ENCODE measurements at places on chromosomes 12 and 14.

GRCh38 chr12:80068173-80068572, 31.2 kb upstream of the OTOGL start:
- no peak for DNase-seq

- DNase-seq: no peak
Observed at GRCh38 chr14:47658041-47658440, 17.4 kb downstream of the MDGA2 start.

DNA sequence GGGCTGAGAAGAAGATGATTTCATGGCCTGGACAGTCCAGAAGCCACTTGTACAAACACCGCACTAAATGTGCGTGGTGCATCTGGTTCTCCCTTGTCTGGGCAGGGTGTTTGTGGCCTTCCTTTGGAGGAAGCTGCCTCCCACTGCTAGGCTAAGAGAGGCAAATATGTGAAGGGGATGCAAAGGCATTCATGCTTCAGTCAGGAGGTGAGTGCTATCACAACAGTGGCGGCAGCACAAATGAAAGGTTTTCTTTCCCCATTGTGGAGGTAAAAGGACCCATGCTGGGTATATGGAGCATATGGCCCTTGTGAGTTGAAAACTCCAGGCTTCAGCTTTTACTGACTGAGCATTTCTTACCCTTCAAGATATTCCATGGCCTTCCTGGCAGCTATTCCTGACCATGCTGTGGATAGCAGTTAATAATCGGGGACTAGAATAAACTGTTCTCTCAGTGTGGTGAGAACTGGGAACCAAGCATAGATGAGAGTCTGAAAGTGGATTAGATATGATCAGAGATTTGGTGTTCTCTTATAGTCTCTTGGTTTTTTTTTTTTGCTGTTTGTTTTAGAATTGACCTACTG, 69.9 kb downstream of the MYRFL start:
- DNase-seq: no peak

DNA sequence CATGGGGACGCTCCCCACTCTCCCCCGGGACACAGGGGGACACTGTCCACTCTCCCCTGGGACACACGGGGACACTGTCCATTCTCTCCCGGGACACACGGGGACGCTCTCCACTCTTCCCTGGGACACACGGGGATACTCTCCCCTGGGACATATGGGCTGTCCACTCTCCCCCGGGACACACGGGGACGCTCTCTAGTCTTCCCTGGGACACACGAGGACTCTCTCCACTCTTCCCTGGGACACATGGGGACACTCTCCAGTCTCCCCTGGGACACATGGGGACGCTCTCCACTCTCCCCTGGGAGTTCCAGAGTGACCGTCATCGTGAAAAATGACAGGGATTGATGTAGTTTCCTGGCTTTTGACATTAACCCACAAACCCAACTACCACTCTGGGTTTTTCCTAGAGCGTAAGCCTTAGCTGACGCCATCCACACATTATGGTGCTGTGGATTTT, 3.0 kb upstream of the P2RX2 start:
- DNase-seq: no peak

DNA sequence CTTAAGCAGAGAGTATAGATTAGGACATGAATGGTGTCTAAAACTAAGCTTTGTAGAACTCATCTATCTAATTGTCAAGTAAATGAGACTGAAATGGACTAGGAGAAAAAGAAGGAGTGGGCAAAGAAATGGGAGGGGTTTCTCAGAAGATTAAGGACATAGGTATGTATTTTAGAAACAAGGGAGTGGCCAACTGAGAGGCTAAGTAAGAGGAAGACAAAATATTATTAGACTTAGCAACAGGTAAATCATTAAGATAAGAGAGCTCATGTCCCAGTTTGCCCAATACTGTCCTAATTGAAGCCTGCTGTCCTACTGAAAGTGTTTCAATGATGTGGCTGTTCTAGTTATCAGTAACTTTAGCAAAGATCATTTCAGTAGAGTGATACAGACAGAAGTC, 171.4 kb downstream of the KITLG start:
- no peak for DNase-seq

GRCh38 chr12:110606253-110606611, 7.7 kb upstream of the TCTN1 start:
- DNase-seq: no peak

- DNase-seq: no peak
Observed at GRCh38 chr12:66329941-66330340, 27.6 kb downstream of the HELB start.

DNA sequence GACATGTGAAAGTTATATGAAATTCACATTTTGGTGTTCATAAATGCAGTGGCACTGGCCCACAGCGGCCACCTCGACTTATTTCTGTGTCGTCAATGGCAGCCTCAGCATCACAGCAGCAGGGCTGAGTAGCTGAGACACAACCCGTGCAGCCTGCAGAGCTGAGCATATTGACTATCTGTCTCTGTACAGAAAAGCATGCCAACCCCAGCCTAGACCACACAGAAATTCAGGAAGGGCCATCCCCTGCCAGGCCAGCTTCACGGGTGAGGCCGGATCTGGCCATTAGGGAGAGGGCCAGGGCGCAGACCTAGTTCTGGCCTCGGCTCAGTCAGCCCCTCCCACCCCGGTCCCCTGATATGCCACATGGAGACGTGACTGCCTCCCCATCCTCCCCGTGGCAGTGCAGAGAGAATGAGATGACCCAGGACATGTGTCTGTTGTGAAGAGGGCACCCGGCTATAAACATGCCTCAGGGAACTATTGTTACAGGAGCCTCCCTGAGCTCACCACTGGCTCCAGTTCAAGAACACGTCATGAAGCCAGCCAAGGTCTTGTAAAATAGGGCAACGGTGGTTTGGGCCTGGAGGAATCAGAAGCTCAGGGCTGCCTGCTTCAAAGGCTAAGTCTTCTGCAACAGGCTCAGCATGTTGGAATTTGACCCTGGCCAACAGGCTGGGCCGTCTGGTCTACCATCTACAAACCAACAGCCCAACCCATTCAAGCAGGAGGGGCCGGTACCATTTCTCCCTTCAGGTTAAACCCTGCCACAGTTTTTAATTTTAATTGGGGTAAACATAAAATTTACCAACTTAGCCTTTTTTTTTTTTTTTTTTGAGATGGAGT, 25.5 kb downstream of the SCARB1 start:
- DNase-seq: no peak

DNA sequence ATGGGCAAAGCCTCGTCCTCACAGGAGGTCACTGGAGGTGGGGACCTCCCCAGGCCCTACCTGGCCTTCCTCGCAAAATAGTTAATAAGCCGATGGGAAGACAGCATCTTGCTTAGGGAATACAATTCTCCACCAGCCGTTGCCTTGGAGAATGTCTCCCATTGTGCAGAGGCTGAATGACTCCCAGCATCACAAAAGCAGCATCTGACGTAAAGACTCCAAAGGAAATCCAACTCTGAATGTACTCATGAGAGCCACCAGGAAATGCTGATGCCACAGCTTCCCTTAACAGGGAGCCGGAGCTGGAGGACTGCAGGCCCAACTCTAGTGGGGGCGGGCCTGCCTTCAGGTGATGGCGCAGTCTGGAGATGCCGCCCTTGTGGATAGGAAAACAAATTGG, 15.5 kb downstream of the CCDC63 start:
- no peak for DNase-seq

GRCh38 chr14:105299654-105300541, 903 bp downstream of the BRF1 start:
- DNase-seq: peak; percentile 20

- DNase-seq: no peak
Observed at GRCh38 chr12:122684297-122684813, 18.8 kb downstream of the HCAR2 start.

GRCh38 chr12:53974084-53975063, at the start of gene HOTAIR:
Gene HOTAIR (minus strand): TSS chr12:53974954.
- no peak for DNase-seq

DNA sequence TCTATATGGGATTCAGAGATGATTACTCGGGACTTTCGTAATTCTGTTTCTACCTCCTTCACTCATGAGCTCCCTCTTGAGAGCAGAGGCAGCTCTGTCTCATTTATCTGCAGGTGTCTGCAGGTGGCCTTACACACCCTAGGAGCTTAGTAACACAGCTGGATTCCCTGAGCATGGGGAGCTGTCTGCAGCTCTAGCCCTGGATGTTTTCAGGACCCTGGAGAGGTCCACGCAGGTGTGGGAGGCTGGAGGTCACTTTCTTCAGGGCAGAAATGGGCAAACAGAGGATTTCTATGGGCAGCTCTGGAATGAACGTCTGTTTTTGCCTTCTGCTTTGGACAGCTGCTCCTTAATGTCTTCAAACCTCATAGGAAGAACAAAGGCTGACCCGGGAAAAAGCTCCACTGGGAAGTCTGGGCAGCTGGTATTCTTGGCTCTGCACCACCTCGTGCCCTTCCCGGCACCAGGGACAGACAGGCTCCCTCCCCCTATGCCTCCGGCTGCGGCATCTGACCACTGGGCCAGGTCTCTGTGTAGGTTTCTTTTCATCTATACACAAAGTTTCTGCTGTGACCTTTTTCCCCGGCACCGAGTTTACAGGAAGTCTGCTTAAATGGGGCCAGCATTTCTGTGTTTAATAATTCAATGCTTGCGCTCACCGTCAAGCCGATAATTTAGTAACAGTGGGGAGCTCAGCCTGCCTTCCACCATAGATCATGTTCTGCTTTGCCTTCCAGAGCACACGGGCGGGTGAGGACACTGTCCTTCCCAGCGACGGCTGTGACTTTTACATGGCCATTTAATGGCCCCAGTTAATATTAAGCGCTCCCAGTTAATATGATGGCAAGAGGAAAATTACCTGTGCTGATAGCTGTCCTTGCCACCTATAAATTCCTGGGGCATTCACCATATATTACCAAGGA, 320.2 kb upstream of the SFSWAP start:
- DNase-seq: no peak

DNA sequence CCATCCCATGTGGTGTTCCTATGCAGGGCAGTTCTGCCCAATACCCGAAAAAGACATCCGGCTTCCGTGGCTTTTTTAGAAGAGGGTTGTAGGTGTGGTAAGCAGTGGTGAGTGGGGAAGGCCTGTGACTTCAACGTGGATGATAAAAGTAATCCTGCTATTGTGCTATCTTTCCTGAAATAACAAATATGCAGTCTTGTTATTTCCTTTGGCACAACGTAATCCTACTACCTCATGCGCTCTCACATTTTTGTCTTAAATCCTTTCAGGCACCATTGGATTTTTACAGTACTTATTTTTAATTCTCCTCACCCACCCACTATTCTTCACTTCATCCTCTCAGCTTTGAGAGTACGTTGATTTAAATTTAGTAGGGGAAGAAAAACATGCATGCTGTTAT, 96.8 kb downstream of the IPO8 start:
- DNase-seq: no peak

DNA sequence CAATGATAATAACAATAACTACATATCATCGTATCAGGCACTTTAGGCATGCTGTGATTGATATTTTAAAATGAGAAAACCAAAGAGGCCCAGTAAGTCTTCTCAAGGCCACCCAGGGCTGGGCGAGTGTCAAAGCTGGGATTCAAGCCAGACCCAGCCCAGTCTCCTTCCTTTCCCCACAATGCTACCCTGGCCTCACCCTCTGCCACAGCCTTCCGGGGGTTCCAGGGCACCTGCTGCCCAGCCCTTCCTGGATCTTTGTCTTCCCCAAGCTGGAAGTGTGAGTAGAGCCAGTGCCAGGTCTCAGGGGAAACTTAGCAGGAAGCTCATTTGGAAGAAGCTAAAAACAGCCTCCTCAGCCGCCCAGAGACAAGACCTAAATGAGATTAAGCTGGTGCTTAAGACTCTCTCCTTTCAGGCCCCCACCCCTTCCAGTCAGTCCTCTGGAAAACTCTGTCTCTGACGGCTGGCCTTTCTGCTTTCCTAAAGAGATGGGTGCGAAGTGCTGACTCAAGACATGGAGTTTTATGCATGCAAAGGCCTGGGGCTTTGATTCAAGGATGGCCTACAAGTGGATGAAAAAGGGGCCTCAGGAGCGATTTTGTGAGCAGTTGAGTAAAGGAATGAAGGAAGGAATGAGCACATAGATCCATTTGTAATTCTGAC, 184.2 kb downstream of the KCNA5 start:
- DNase-seq: no peak

GRCh38 chr12:6047249-6048237, 76.9 kb downstream of the VWF start:
- DNase-seq: no peak

GRCh38 chr14:103101963-103102688, 7.6 kb downstream of the EXOC3L4 start:
- DNase-seq: no peak

- DNase-seq: peak; percentile 41
Observed at GRCh38 chr12:132506328-132507160, 16.6 kb downstream of the FBRSL1 start.

DNA sequence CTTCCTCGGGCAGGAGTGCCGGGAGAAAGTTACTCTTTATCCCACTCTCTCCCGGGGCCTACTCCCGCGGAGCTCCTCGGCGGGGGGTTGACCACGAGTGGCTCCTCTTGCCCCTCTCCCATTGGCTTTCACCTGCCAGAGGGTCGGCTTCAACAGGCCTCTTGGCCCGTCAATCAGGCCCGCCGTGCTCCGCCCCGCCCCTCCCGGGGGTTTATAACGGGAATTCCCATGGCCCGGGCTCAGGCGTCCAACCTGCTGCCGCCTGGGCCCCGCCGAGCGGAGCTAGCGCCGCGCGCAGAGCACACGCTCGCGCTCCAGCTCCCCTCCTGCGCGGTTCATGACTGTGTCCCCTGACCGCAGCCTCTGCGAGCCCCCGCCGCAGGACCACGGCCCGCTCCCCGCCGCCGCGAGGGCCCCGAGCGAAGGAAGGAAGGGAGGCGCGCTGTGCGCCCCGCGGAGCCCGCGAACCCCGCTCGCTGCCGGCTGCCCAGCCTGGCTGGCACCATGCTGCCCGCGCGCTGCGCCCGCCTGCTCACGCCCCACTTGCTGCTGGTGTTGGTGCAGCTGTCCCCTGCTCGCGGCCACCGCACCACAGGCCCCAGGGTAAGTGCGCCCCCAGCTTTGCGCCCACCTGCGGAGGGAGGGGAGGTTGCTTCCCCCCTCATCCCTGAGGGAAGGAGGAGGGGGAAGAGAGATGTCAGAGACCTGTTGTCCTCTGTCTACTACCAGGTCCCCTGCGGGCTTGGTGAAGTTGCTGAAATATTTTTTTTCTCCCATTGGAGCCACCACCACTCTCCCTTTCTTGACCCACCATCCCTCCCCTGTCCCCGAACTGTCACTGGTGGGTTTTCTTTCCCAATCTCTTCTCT, at the start of gene SMOC1:
Gene SMOC1, plus strand, starts transcription at position 242 of the 869 bp plus-strand sequence. Its CDS starts 263 bp downstream, at position 505.
- no peak for DNase-seq

DNA sequence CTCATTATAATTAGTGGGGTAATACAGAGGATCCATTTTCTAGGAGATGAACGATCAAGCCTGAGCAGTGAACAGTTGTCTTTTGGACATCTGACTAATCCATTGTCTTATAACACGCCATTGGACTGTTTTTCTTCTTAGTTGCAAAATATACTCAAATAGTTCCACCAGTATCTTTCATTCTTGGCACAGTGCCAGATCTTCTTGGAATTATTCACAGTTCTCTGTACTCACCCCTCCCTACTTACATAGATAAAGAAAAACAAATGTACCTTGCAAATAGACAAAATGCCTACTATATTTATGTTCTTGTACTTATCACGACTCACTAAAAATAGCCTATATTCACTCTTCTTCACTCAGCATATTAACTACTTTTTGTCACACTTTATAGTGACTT, 3.8 kb downstream of the CBLN3 start:
- DNase-seq: no peak

GRCh38 chr12:102879144-102879763, 37.8 kb downstream of the PAH start:
- no peak for DNase-seq

Data from T-helper 9 cell (primary cell).